ENCODE measurements at places on chromosomes 16 and 17. TPM values are rescaled to one million over a fixed set of nuclear protein-coding genes. Genes with fewer than 3 reads are reported as not detected.

- DNase-seq = no peak
These were observed 345.2 kb upstream of the TBX2 start for GRCh38 chr17:61054436-61054835.

DNA sequence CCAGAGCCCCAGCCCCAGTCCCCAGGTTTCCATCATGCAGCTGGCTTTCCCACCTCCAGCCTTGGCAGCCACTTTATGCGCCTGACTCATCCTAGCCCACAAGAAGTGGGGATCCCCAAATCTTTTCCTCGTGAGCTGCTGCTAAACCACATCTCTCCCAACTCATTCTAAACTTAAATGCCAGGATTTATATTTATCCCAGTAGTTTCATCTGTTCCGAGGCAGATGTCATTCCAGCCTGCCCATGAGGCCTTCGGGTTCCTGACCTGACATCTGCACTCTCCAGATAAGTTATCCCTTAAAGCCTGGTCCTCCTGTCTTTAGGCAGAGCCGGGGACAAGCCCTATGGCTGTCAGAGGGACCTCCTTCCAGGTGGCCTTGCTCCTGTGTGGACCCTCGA lies 16.6 kb downstream of the PLXDC1 start:
- no peak for DNase-seq

- DNase-seq = no peak
These were observed 21.2 kb downstream of the IGFBP4 start for GRCh38 chr17:40464392-40464855.

- DNase-seq = no peak
These were observed 3.9 kb upstream of the KCNJ16 start for GRCh38 chr17:70071127-70071526.

GRCh38 chr17:57782647-57783337 lies 37.7 kb upstream of the CCDC182 start:
- no peak for DNase-seq

- DNase-seq = no peak
These were observed 3.4 kb upstream of the PITPNM3 start for GRCh38 chr17:6559753-6560215.

DNA sequence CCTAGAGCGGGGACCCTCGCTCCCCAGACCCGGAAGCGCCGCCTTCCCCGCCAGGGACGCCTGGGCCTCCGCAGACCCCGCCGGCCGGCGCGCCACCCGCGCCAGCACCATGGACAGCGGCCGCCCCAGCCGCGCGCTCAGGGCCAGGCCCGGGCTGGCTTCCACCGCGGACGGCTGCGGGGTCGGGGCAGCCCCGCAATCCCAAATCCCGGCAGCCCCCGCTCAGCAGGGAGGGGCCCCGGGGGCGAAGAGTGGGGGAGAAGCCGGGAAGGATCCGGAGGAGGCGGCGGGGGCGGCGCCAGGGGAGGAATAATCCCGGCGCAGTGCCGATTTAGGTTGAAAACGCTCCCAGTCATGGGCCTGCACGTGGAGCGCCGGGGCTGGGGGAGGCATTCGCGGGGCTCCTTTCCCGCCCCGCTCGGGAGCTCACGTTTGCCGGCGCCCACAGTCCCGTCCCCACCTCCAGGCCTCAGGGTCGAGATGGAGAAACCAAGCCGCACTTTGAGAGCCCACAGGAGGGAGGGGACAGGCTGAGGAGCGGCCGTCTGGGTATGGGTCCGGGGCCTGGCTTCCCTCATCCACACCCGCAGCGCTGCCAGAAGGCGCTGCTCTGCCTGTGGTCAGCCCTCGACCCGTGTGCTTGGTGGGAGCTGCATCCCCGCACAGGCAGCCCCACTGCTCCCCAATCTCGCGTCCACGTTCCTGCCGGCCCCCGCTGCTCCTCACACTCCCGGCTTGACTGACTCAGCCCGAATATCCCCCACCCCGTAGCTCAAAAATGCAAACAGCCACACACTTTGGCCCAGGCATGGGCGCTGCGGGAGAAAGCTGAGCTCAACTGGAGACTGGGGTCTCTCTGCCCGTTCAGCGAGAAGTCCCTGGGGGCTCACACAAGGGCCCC lies 4.7 kb downstream of the FBXL16 start:
- peak; percentile 38 for DNase-seq

DNA sequence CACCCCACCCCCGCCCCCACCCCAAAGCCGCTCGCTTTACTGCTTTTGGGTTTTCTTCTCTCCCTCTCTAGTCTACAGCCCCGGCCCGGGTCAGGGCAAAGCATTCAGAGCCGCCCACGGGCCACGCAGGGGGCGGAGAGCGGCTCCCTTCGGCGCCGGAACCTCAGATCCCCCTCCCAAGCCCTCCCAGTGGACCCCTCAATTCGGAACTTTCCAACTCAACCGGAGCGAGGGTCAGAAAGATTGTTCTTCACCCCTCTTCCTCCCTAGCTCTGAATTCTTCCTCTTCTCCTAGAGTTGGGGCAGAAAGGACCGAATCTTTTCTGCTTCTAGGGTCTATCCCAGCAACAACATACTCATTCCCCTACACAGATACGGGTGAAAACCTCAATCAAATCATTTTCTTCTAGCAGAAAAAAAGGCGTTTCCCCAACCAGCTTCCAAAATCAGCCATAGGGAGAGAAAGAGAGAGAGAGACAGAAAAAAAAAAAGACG lies 1.0 kb downstream of the HOXB2 start:
- peak; percentile 40 for DNase-seq

DNA sequence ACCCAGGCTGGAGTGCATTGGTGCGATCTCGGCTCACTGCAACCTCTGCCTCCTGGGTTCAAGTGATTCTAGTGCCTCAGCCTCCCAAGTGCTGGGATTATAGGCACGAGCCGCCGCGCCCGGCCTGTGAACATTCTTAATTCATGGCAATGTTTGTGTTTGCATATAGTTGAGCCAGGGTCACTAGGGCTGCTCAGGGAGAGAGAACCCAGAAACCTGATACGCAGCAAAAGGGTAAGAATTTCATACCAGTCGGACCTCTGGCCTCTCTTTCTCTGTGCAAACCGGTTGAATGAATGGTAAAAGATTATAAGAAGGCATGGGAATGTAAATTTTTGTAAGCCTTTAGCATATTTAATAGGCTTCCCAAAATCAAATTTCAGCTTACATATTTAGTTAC lies 6.9 kb upstream of the TMEM98 start:
- no peak for DNase-seq

- DNase-seq = peak; percentile 33
These were observed 526 bp downstream of the ZZEF1 start for GRCh38 chr17:4142107-4142900.

- DNase-seq = no peak
These were observed 49.4 kb upstream of the NDRG4 start for GRCh38 chr16:58450590-58450989.

GRCh38 chr16:86100205-86101136 lies 201.5 kb downstream of the IRF8 start:
- no peak for DNase-seq

DNA sequence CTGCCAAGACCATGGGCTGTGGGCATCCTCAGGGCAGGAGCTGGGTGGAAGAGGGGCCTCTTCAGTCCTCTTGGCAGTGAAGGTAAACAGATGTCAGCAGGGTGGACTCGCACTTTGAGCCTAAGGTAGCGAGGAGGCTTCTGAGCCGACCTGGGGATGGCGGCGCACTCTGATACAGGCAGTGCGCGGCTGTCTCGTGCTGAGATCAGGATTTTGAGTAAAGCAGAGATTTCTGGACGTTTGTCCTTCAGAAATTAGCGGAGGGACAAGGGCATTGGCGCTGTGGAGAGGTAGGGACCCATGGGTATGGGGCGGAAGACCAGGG lies 6.8 kb downstream of the RAB40C start:
- no peak for DNase-seq

- DNase-seq = no peak
These were observed 760 bp downstream of the SLFN12L start for GRCh38 chr17:35536664-35537171.

DNA sequence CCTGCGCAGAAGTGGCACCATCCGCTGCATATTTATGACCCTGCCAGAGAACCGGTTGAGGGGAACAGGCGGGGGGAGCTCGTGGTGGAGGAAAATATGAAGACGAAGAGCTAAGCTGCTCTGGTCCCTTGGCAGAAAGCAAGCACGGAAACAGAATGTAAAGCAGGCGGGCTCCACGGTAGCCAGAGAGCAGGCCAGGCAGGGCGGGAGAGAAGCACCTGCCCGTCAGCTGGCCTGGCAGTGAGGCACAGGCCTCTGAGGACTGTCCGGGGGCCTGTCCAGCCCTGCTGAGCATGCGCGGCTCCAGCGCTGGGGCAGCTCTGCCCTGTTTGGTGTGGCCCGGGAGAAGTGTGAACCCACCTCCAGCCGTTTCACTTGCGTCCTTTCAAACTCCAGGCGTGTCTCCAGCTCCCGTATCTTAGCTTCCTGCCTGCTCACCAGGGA lies 46.7 kb downstream of the PIPOX start:
- DNase-seq = no peak

- DNase-seq = no peak
These were observed 2.5 kb downstream of the CBLN1 start for GRCh38 chr16:49278944-49279725.

TEX14 gene
- 0.09 TPM for total RNA-seq

RPGRIP1L gene
- 9.6 TPM for total RNA-seq

KRT36 gene
- total RNA-seq = not detected

ACSM5 gene
- not detected for total RNA-seq

CMTM2 gene
- total RNA-seq = 0.30 TPM

PRAC1 gene
- total RNA-seq = not detected

EVPLL gene
- not detected for total RNA-seq

PHAF1 gene
- 17.4 TPM for total RNA-seq

KDM6B gene
- 96.0 TPM for total RNA-seq

ADAM11 gene
- total RNA-seq = 0.14 TPM
